ENCODE measurements at places on chromosomes 13 and 19. TPM values are rescaled to one million over a fixed set of nuclear protein-coding genes. Genes with fewer than 3 reads are reported as not detected.

PCDH20 gene
- total RNA-seq = 3.0 TPM

BRSK1 gene
- 6.5 TPM for total RNA-seq

KEAP1 gene
- total RNA-seq = 60.8 TPM

OR7D2 gene
- total RNA-seq = not detected

ZNF738 gene
- total RNA-seq = 8.4 TPM

LIPE gene
- total RNA-seq = 8.9 TPM

MYADM gene
- 90.3 TPM for total RNA-seq

ANKLE1 gene
- total RNA-seq = 0.54 TPM

CYP4F8 gene
- total RNA-seq = not detected

MEIS3 gene
- total RNA-seq = 7.6 TPM

USHBP1 gene
- 8.9 TPM for total RNA-seq

HAUS8 gene
- 6.9 TPM for total RNA-seq

CPT1C gene
- total RNA-seq = 6.0 TPM

SLC7A9 gene
- 2.6 TPM for total RNA-seq

NR1H2 gene
- total RNA-seq = 80.4 TPM

GRCh38 chr19:38036707-38037611 is 130.0 kb downstream of the SIPA1L3 start:
- DNase-seq = no peak

- DNase-seq = no peak
Observed at GRCh38 chr13:102687520-102687919, 7.3 kb downstream of the METTL21C start.

DNA sequence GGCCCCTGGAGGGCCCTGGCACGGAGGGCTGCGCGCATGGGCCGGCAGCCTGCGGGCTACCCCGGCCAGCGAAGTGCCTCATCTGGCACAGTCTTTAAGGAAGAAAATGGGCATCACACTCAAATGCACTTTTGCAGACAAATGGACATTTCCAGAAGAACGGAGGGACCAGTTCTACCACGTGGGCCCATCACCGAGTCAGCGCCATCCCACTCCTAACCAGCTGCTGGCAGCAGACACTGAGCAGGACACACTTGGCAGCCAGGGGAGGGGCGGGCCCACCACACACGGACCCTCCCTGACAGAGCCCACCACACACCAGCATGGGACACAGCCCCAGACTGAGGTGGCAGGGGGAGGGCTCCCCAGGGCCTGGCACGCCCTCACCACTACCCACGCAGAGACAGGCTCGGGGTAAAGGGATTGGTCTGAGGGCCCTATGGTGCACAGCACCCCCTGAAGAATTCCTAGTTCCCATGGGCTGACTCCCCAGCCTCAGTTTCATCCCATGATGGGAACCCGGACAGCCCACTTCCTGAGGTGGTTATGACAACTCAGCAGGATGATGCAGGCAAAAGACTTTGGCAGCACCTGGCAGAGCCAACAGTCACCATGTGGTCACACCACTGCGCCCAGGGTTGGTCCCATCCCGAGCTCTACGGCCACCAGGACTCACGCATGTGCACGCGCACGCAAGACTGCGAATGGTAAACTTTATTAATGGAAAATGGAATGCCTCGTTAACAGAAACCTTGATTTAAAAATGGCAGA is 18.7 kb upstream of the TINCR start:
- DNase-seq = no peak

DNA sequence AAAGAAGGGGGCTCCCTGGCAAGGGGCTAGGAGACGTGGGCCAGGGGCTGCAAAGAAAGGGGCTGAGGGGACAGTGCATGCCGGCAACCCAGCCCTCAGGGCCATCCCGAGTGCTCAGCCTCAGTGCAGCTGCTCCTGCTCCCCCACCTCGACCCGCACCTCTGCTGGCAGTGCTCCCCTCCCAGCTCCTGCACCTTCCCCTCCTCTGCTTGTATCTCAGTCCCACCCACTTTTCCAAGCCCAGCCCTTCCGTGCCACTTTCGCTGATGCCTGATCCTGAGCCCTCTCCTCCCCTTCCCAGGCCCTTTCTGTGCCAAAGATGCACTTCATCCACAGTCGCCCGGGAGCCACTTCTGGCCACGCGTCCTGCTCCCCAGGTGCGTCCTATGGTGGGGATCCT is 69.9 kb upstream of the KCTD15 start:
- DNase-seq = no peak

- DNase-seq = no peak
Observed at GRCh38 chr19:291006-291521, at the start of gene PLPP2. Gene PLPP2 (minus strand): TSS chr19:291403. CDS start chr19:291336, 67 bp downstream.

DNA sequence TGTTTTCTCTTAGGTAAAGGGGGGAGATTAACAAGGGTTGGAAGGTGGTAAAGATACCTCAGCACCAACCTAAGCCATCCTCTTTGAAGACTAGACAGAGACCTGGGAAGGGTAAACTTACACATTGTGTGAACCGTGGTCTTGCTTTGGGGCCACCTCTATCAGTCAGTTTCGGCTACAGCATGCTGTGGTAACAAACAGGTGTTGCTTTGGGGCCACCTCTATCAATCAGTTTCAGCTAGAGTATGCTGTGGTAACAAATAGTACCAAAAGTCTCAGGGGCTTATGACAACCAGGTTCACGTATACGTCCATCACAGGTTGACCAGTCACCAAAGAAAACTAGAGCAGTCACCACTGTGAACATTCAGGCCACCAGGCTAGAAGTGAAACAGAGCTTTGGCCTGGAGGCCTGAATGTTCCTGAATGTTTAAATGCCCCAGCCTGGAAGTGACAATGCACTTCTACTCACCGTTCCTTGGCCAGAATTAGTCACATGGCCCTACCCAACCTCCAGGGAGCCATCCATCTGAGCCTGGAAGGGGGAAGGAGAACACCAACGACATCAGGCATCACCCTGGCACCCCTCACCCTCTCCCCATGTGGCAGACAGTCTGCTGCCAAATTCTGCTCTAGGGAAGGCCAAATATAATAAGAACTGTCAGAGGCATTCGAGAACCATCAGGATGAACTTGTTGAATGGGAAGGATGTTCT is 3.8 kb downstream of the FXYD7 start:
- DNase-seq = no peak

DNA sequence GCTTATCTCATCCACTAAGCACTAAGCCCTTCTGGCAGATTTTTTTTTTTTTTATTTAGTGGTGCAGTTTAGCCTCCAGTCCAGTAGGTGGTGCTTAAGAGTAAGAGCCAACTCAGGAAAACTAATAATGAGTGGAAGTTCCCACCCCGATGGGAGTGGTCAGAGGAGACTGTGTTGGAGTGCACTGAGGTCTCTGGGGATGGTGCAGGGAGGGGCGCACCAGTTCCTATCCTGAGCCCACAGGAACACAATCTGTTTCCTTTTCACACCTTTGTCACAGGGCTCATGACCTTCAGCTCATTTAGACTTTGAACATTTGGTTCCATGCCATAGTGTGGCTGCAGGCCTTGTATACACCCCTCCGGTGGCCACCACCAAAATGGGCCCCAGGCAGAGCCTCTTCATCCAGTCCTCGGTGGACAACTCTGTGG is 367.4 kb downstream of the SPRY2 start:
- no peak for DNase-seq

DNA sequence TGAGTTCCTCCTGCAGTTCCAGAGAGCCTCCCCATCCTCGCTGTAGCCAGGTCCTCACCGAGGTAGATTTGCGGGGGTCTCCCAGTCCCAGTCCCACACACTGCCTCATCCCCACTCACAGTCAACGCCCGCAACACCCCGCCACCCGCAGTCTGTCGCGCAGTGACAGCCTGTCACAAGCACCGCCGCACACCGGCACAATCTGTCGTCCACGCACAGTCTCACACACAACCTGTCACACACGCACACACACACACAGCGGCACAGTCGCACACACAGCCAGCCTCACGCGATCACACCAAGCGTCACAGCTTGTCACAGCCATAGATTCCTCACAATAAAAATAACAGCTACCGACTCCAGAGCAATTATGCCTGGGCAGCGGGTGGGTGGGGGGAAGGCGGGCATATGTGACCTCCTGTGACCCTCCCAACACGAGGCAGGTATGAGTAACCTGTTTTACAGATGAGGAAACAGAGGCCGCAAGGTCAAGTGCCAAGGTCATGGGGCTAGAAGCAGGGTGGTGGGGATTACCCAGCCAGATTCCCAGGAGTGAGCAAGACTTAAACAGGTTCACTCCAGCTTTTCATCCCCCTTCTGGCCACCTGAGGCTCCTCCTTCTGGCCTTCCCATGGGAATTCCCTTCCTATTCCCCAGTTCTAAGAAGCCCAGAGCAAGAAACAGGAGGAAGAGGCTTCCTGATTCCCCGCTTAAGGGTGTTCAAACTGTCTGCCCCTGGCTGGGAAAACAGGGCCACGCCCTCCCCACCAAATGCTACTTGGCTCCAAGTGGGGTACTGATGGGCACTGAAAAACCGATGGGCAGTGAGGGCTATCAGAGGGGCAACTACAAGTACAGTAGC is 13.9 kb downstream of the NFIX start:
- DNase-seq = no peak

- DNase-seq = no peak
Observed at GRCh38 chr13:20069956-20070355, 90.9 kb downstream of the GJA3 start.

DNA sequence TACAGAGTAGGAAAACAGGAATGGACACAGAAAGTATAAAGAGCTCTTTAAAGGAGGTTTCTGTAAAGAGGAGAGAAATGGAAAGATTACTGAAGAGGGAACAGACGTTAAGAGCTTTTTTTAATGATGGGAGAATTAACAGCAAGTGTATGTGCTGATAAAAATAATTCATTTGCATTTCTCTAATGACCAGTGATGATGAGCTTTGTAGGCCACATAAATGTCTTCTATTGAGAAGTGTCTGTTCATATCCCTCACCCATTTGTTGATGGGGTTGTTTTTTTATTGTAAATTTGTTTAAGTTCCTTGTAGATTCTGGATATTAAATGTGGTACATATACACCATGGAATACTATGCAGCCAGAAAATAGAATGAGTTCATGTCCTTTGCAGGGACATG is 40.0 kb downstream of the MYO16 start:
- DNase-seq = no peak

GRCh38 chr13:98564204-98564603 is 12.7 kb downstream of the STK24 start:
- no peak for DNase-seq

DNA sequence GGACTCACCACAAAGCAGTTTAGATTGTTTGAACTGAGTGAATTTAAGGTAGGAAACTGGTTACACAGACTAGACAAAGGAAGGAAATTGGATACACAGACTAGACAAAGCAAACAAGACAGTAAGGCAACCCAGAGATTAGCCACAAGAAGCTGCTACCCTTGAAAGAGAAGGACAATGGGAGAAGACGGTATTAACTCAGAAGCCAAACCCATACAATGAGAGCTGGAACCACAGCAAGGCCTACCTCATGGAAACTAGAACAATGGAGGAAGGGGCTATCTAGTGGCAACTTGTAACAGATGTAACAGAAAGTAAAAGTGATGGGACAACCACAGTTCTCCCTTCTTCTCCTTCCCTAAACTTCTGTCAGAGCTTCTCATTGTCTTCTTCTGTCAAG is 410.9 kb upstream of the SPRY2 start:
- no peak for DNase-seq

DNA sequence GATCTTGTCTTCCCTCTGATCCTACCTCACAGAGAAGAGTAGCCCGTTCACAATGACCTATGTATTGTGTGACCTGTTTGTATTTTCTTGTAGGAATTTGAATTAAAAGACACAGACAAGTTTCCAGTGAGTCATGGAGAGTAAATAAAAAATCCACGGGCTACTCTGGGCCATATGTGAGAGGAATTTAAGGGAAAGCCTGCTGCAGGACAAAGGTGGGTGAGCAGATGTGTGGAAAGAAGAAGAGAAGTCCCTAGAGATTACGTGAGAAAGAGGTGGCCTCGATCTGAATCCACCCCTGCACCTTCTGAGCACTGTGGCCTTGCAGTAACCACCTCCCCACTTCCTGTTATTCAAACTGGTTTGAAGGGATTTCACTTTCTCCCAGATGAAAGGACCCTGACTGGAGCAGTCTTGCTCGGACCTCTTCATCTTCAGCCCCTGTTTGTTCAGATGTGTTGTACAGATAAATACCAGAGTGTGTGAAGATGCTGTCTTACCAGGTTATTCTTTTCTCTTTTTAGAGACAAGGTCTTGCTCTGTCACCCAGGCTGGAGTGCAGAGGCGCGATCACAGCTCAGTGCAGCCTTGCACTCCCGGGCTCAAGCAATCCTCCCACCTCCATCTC is 205.4 kb downstream of the PDS5B start:
- DNase-seq = no peak

GRCh38 chr13:82370316-82370715 is 1512.0 kb downstream of the SLITRK1 start:
- DNase-seq = no peak

GRCh38 chr13:99354371-99354951 is 47.3 kb upstream of the GPR183 start:
- no peak for DNase-seq

GRCh38 chr19:16645140-16645539 is 14.8 kb downstream of the SMIM7 start:
- no peak for DNase-seq

- no peak for DNase-seq
Observed at GRCh38 chr13:93672996-93673395, 446.4 kb downstream of the GPC6 start.

GRCh38 chr19:4035582-4035981 is 28.0 kb downstream of the PIAS4 start:
- no peak for DNase-seq

DNA sequence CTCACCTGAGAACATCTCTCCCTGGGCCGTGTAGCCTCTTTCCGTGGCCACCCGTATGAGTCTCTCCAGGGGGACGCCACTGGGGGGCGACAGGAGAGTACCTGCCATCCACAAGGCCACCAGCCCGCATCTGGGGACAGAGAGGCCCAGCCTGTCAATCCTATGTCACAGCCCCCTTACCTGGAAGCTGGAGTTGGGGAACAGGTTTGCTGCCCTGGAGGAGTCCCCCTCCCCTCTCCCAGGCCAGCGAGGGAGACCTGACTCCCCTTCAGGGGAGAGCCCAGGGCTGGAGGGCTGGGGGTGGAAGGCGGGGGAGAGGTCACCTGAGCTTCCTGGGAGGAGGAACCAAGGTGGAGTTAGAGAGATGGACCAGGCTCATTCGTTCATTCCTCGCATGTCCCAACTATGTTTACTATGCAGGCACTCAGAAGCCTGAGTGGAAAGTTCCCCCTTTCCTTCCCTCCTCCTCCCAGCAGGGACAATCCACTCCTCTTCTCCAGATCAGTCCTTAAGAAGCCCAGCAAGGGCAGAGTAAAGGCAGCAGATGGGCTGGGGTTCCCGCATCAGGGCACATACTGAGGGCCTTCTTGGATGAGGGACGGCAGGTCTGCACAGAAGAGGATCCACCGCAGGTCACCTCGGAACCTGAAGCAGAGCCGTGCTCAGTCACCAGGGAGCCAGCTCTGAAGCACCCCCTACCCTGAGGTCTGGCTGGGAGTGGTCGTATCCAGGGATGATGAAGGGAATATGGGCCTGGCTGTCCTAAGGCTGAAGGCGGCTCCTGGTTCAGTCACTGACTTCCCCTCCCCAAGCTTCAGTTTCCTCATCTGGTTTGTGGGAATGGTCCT is 5.5 kb downstream of the ACTMAP start:
- peak; percentile 52 for DNase-seq

GRCh38 chr13:105363261-105364190 is 1171.9 kb downstream of the EFNB2 start:
- DNase-seq = no peak

- no peak for DNase-seq
Observed at GRCh38 chr13:32047793-32048192, 16.2 kb downstream of the FRY start.
